ENCODE measurements at places on chromosomes 2 and 18.

DNA sequence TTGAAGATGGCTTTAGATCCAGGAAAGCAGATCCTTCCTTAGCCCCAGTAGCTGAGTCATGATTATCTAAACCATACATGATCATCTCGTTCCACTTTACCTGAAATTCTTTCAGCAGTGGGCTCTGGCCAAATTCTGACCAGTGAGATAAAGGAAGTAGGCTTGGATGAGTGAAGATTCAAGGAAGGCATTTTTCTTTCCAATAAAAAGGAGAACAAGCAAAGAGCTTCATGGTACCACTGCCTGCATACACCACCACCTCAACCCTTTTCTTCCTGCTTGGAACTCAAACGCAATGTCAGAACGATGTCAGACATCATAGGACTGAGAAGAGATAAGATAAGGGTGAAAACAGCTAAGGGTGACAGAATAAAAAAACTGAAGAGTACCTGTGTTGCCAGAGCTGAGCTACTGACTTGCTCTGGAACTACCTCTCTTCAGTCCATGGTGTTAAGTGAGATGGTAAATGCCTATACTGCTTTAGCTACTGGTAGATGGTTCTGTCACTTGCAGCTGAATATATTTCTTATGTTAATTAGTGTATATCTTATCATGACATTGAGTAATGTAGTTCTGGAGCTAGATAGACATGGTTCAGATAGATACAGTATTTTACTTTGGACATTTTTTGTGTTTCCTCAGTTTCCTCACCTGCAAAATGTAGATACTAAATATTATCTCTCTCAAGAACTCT is 58.7 kb upstream of the ACVR1 start:
- DNase-seq = no peak

DNA sequence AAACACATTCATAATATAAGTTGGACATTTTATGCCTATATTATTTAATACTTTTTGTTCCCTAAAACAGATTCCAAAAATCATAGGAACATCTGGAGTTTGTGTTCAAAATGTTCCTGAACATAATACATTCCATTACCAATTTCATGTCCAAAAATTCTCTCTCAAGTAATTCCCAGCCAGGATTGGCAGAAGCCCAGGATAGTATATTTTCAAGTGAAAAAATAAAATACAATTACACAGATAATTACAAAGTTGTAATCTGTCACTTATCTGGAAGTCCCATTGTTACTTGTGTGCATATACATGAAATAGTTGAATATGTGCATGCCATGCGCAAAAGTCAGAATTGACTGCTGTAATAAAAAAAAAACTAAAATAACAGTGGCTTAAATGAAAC is 5.2 kb upstream of the SCN7A start:
- DNase-seq = no peak

DNA sequence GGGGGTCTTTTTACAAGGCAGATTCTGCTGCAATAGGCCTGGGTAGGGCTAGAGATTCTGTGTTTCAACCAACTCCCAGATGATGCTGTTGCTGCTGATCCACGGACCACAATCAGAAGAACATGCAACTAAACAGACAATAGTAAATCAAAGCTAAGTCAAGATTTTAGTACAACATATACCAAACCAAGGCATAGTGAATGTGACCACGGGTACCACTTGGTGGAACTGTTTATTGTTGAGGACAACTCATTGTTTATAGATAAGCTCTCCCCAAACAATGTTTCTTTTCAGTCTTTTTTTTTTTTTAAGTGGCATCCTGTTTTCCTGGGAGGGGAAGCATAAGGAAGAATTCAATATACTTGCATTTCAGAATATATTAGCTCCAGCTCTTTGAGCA is 36.0 kb upstream of the DARS1 start:
- no peak for DNase-seq

DNA sequence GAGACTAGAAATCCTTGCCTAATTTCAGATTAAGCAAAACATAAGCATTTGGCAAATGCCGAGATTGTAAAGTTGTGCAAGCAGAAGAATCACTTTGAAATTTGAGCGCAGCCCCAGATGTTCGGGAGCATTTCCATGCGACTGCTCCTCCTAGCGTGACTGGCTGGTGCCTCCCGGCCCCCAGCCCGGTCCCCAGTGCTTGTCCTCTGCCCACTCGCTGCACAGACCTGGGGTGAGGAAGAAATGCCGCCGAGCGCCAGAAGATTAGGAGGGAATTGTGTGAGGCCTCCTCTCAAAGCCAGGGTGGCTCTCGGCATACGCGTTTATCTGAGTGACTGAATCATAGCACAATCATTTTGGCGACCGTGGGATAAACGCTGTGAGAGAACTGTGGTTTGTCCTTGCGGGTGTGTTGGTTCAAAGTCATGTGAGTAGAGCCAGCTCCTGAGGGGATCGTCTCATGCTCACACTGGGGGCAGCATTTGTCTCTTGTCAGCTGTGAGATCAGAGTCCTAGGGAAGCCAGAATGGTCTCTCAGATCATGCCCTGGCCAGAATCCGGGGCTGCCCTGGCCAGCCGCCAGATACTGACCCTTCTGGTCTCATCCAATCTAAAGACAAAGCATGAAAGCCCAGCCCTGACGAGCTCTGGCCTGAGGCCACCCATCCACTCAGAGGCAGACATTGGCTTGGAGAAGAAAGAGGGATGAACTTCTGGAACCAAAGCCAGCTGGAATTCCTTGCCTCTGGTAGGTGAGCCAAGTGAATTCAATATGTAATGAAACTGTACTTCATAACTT is 189.3 kb downstream of the SH3RF3 start:
- no peak for DNase-seq

- no peak for DNase-seq
Measured at GRCh38 chr2:147433822-147434221, 411.0 kb upstream of the ACVR2A start.

- no peak for DNase-seq
Measured at GRCh38 chr2:186306754-186307153, 179.3 kb upstream of the ZC3H15 start.

GRCh38 chr18:66560094-66560493 is 43.8 kb downstream of the CDH19 start:
- DNase-seq = peak; percentile 56

- DNase-seq = no peak
Measured at GRCh38 chr18:25927830-25928229, 162.6 kb downstream of the SS18 start.

DNA sequence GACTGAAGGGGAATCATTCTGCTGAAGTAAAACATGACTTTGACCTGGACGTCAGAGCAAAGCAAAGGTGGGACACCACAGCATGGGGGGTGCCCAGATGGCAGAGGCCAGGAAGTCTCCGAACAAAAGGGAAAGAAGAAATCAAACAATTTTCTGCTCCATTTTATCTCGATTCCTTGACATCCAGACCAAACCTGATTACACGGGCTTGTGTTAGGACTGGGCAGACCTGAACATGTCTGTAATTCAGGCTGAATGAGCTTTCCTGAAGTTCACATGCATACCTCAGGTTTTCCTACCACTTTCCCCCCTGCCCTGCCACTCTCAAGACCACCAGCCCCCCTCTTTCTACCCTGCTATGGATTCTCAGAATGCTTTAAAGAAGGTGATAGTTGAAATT is 44.8 kb upstream of the MEIS1 start:
- DNase-seq = no peak

DNA sequence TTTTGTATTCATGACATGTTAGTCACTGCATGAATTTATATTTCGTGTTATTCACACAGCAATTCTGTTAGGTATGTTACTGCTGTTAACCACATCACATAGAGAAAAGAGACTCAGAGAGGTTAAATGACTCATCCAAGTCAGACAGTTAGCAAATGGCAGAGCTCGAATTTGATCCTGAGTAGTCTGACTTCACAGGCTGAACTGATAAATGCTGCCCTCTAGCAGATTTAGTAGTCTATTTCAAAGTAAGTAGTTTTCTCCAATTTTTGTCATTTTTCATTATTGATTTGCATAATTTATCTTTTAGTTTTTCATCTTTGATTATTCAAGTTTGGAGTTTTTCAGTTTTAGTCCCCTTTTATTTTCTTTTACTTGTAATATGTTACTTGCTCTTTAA is 58.3 kb downstream of the WDR7 start:
- DNase-seq = peak; percentile 47

GRCh38 chr18:9823805-9824473 is 61.8 kb upstream of the TXNDC2 start:
- DNase-seq = no peak

GRCh38 chr2:199606193-199606780 is 148.5 kb upstream of the SATB2 start:
- DNase-seq = no peak

DNA sequence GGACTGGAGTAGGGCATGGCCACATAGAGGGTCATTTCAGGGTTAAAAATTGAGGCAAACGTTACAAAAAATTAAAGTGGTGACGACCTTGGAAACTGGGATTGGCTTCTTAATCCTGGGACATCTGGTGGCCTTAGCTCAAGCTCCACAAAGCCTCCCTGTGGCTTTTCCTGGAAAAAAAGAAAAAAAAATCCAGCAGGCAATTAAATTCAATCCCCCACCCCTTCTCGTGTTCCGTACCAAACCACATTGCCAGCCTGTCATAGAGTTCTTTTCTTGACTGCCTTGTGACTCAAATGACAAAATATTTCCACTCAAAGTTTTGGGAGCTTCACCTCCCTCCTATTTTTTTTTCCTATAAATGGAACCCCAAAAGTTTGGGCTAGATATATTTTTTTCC is 195.6 kb downstream of the HRH4 start:
- no peak for DNase-seq

GRCh38 chr18:27771571-27771970 is 405.4 kb downstream of the CDH2 start:
- DNase-seq = no peak

DNA sequence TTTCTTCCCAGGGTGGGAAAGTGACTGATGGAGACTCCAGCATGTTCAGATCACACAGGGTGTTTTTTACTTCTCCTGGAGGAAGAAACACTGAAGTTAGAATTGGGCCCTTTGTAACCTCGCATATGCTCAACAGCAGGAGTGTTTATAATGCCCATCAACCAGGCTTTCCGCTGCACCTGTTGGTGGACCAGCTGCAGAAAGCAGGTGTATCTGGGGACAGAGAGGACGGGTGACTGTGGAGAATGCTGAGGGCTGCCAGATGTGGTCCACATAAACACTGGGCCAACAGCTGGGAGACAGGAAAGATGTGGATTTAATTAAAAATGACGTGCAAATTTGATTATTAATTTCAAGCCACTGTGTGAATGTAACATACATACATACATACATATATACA is 335.5 kb upstream of the SPRED2 start:
- no peak for DNase-seq

DNA sequence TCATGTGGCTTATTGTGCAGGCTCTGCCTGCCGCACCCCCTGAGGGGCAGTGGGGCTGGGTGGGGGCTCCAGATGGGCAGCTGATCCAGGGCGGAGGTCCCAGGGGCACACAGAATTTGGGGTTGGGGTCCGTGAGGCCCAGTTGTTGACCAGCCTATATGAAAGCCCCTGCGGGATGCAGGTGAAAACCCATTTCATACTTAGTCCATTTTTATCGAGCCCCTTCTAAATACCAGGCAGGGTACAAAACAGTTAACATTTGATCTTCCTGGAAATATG is 30.6 kb downstream of the MYO7B start:
- DNase-seq = no peak

- DNase-seq = no peak
Measured at GRCh38 chr18:79588636-79589481, 90.7 kb upstream of the CTDP1 start.

DNA sequence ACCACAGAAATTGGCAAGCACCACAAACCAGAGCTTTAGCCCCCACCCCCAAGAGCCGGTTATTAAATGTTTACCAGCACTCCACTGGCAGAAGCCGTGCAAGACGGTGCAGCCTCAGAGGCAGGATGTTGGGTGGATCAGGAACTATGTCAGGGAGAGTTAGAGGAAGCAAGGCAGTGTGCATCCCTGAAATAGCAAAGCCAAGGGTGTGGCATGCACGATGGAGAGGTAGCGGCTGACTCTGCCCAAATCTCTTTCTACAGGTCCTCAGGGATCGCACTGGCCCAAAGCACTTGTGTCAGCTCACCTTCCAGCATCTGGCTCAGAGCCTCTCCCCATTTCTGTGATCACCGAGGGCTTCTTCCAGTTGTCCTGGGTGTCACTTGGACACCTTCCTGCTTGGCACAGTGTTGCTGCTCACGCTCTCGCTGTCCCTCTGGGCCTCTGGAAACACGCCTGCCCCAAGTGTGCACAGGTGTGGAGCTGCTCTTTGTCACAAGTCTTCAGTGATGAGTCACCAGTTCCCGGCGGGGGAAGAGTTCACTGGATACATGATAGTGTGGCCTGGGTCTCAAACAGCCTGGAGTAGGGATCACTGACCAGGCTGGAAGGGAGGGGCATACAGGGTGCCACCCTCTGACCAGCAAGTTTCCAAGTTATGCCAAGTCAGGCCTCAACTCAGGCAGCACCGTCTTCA is 17.3 kb upstream of the B3GNT7 start:
- DNase-seq = no peak

DNA sequence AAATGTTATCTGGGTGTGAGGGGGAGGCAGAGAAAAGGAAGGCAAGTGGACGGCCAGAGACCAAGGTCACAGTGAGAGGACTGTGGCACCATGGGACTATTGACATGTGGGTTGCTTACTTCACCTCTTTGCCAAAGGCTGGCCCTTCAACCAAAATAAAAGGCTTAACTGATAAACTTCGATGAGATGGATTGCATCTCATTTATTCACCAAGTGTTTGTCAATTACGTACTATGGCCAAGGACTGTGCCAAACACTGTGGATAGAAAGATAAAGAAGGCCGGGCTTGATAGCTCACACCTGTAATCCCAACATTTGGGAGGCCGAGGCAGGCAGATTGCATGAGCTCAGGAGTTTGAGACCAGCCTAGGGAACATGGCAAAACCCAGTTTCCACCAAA is 98.7 kb upstream of the CCBE1 start:
- DNase-seq = no peak

GRCh38 chr2:186347472-186347871 is 138.6 kb upstream of the ZC3H15 start:
- no peak for DNase-seq

- no peak for DNase-seq
Measured at GRCh38 chr2:106339609-106340008, 128.6 kb downstream of the RGPD3 start.

DNA sequence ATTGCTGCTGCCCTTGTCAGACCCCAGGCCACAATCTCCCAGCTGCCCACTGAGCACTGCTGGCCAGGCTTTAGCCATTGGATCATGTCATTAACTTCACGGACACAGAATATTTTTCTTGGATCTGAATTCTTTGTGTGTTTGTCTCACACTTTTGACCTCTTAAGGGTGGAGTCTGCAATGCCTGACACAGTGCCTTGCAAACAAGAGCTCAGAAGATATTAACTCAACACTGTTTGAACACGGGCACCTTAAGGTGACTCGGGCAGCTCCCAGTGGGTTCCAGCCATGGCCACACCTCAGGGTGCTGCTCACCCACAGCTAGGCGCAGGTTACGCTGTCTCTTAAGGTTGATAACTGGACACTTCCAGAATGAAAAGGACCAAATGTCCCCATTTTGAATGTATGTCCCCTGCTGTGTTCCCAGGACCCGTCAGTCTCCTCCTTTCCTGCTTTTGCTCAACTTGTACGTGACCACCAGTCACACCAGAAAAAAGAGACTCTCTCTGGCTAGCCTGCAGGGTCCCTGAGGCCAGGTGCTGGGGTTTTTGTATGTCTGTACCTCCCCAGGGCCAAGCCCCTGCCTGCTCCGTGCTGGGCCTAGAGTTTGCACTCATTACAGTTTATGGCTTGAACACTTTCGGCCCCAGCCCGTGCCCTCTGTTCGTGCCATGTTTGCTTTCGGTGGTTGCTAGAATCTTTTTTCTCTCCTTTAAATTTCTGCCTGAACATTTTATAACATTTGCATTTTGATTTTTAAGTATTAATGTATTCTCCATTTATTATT is 33.4 kb upstream of the TMEM131 start:
- no peak for DNase-seq

Data from RPMI8226 (cell line).